T-helper 1 cell (primary cell): ENCODE measurements at places on chromosomes 3 and 15.

DNA sequence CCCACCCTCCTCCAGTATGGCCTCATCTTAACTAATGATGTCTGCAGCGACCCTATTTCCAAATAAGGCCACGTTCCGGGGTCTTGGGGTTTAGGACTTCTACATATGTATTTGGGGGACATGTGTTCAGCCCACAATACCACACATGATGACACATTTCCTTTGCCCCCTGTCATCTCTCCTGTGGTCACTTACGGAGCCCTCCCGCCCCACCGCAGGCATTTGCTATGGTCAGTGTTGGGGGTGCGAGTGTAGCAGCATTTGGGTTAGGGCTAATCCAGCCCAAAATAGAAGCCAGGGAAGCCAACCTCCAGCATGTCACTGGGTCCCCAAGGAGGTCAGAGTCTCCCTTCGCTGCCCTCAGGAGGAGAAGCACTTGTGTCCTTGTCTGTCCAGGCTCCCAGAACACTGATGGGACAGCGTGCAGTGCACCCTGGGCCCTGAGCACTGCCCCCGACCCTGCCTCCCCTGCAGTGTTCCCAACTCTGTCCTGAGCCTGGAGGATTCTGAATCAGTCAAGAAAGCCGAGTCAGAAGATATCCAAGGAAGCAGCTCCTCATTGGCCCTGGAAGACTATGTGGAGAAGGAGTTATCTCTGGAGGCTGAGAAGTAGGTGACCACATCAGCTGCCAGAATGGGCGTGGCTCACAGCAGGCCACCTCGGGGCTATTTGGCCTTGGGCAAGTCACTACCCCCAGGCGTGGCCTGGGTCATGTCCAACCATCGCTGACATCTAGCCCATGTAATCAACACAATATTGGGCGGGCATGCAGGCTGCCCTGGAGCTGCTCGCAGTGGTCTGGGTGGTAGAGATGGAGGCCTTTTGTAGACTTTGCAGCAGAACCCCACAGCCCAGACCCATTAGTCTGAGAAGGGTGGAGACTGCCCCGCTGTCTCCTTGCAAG is 46.9 kb upstream of the FGD5 start:
- no peak for DNase-seq

DNA sequence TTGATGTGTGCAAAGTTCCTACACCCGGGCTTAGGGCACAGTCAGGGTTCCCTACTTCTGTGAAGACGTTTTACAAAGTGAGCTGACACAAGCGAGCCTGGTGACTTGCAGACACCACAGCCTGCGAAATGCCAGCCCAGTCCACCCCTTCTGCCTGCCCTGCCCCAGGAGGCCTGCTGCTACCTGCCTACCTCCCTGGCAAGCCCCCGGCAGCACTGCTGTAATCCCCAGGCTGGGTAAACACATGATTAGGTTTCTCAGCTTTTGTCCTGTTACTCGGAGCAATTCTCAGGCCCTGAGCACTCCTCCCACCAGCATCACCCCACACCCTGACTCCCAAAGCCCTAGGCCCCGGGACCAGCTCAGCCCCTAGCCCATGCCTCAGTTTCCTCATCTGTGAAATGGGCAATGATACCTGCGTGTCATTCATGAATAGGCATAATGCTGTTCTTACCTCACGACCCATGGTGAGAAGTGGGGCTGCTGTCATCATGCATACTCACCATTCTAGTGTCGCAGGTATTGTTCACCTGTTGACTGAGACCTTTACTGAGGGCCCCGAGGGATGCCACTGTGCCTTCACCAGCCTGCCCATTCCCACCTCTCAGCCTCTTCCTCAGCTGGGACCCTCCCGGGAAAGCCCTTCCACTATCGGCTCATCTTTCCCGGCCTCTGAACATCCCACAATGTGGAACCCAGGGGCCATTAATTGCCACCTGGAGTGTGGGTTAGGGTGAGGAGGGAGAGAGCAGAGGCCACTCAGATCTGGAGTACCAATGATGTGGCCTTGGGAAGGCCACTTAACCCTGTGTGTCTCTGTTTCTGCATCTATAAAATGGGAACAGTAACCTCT is 31.5 kb upstream of the SLC6A6 start:
- no peak for DNase-seq

DNA sequence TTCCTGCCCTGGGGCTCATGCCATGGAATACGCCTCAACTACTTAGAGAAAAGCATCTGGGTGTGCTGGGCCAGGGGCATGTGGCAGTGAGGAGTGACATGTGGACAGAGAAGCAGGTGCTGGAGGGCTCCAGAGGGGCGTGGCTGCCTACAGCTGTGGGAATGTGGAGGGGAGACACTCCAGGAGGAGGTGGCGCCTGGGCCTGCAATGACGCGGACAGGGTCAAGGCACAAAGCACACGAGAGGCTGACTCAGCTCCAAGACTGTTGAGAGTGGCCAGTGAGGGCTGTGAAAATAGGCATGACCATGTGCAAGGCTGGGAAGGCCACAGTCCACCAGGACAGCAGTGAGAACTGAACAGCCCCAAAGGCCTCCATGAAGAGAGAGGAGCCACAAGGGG is 48.5 kb downstream of the PTH1R start:
- no peak for DNase-seq

- DNase-seq: no peak
Observed at GRCh38 chr15:60898896-60899295, 330.2 kb downstream of the RORA start.
